Heart right ventricle (tissue), 16 donors: ENCODE measurements at places on chromosomes 7 and 10.

- DNase-seq: no peak
Measured at GRCh38 chr7:20447021-20447650, 116.4 kb downstream of the ITGB8 start.

- no peak for DNase-seq
Measured at GRCh38 chr7:47428052-47428767, 153.7 kb downstream of the TNS3 start.

- peak; percentile 42 for DNase-seq
Measured at GRCh38 chr10:6151087-6151977, 51.4 kb upstream of the PFKFB3 start.

DNA sequence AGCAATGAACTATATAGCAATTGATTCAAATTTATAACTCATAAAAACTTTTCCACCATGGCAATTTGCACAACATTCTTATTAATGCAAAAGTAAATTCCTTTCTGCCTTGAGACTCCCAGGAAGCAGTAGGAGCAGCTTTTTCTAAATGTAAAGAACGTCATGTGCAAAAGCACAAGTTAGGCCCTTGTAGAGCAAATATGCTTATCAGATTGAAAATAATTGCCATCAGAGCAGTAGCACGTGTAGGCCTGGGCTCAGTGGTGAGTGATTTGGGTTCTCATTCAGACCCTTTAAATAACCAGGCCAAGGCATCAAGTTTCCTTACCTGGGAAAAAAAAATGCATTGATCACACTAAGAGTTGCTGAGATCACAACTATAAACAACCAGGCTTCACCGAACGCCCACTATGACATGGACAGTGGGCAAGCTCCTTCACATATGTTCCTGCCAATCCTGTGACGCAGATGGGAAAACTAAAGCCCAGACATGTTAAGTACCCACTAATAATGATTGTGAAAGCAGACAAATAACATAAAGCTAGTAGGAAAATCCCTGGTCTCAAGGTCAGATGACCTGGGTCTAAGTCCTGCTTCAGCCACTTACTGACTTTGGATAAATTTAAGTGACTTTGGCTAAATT lies 22.1 kb upstream of the SAR1A start:
- no peak for DNase-seq

GRCh38 chr7:80439894-80440821 lies 71.7 kb downstream of the GNAT3 start:
- no peak for DNase-seq

DNA sequence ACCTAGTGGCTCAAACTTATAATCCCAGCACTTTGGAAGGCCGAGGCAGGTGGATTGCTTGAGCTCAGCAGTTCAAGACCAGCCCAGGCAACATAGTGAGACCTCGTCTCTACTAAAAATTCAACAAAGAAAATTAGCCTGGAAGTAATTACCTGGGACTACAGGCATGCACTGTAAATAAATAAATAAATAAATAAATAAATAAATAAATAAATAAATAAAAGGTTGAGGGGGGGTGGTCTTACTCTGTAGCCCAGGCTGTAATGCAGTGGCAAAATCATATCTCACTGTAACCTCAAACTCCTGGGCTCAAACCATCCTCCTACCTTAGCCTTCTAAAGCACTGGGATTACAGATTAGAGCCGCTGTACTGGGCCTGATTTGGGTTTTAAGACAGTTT lies 50.5 kb downstream of the RALA start:
- DNase-seq: no peak

DNA sequence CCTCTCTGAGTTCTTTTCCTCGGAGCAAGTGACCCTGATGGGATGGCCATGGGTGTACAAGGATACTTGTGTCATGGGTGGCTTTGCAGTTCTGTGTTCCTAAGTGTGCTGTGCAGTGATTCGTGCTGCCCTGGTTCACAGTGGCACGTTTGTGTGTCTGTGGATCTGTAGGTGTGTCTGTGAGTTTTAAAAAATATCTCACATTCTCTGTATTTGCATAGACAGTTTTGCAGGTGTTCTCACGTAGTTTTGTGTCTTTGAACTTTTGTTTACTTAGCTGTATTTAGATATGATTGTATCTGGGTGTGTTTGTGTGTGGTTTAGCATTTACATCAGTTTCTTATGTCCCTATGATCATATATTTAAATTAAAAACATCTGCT lies 3.7 kb downstream of the ZNF775 start:
- DNase-seq: no peak

DNA sequence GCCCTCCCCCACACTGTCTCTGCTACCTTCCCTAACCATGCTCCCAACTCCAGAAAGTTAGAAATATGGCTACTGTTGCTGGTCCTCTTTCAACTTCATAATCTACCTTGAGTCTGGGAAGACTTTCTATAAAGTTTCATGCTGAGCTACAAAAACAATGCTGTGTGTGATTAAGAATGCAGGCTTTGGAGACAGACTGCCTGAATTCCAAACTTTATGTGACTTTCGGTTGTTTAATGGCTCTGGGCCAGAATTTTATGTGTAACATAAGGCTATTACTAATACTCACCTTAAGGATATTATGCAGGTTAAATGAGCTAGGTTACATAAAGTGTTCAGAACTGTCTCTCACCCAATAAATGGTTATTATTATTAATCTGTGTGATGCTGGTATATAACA lies 19.1 kb downstream of the BET1 start:
- DNase-seq: no peak

DNA sequence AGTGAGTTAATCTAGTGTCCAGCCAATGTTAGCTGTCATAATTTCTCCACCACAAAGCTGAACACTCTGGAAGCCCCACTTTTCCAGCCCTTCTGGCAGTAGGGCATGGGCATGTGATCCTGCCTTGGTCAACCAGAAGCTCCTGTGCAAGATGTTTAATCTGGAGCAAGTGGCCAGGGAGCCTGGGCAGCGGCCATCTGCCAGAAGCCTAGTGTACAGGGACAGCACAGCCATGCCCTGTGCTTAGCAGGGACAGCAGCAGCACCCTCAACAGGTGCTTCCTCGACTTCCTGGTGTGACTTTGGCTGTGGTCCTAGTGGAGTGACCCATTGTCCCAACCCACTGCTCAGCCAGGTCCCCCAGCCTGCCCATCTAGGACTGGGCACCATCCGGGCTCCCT lies 10.3 kb downstream of the RBP3 start:
- DNase-seq: no peak

DNA sequence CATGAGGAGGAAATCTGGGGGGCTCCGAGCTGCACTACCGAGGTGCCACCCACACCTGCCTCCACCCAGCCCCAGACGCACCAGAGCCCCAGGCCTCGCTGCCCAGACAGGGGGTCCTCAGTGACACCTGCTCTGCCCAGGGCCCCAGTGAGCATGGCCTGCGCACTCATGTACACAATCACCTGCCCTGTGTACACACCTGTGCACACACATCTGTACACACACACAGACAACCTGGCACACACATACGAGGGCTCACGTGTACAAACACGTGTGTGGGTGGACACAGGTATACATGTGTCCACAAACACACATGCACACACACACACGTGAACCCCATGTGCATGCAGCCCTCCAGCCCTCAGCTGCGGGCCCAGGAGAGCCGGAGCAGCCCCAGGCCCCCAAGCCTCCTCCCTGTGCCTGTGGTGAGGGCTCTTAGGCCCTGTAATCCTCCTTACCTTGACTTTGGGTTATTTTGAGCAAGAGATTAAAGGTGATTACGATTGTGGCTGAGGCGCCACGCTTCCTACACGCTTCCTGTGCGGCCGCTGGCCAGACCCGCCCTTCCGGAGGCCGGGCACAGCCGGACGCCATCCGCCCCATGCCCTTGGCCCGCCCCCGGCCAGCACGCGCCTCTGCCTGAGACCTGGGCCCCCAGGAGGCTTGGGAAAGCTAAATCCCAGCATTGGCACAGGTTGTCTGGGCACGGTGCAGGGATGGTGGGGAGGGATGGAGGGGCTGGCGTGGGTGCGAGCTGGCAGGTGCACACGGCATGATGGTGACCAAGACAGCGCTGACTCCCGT lies 71.9 kb downstream of the ELFN1 start:
- DNase-seq: peak; percentile 29

- DNase-seq: no peak
Measured at GRCh38 chr10:60732198-60732806, 46.0 kb upstream of the CDK1 start.

- no peak for DNase-seq
Measured at GRCh38 chr7:1227814-1228544, 4.7 kb upstream of the UNCX start.

- DNase-seq: no peak
Measured at GRCh38 chr10:62017491-62017870, 116.0 kb downstream of the ARID5B start.

GRCh38 chr10:7788639-7789286 lies 786 bp downstream of the ATP5F1C start:
- no peak for DNase-seq

GRCh38 chr10:120926611-120927010 lies 75.4 kb downstream of the WDR11 start:
- DNase-seq: no peak

- no peak for DNase-seq
Measured at GRCh38 chr10:124185084-124185483, 91.7 kb upstream of the CHST15 start.

DNA sequence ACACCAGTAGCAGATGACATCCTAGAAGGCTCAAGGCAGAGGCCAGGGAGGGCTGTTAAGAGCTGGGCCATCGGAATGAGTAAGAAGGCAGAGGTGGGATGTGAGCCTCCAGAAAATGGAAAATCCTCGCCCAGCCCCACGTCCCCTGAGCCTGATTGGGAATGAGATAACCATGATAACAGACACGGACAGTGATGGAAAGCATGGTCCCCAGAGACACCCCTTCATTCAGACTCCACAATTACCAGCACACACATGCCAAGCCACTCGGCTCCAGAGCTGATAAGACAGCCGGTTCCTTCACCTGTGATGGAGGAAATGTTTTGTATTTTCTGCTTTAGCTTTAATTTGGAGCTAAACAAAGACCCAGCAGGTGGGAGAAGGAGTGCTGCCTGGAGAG lies 106.0 kb downstream of the GRID1 start:
- DNase-seq: no peak

GRCh38 chr10:101182936-101183335 lies 46.3 kb downstream of the LBX1 start:
- no peak for DNase-seq

- no peak for DNase-seq
Measured at GRCh38 chr7:132933072-132933458, 148.8 kb downstream of the CHCHD3 start.

DNA sequence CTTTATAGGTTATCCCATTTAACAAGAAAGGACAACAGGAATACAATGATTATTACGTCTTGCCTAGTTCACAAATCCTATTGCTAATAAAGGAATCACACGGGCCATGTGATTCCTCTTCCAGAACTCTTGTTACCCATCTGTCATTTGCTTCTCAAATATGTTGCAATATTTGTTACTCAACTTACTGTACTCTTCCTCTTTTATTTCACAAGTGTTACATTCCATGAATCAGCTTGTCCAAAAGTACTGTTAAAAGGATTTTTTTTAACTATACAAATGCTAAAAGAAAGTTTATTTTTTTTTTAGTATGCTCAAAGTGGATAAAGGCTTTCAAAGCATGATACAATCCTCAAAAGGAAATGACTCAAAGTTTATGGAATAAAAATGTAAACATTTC lies 3.9 kb upstream of the CD36 start:
- no peak for DNase-seq

DNA sequence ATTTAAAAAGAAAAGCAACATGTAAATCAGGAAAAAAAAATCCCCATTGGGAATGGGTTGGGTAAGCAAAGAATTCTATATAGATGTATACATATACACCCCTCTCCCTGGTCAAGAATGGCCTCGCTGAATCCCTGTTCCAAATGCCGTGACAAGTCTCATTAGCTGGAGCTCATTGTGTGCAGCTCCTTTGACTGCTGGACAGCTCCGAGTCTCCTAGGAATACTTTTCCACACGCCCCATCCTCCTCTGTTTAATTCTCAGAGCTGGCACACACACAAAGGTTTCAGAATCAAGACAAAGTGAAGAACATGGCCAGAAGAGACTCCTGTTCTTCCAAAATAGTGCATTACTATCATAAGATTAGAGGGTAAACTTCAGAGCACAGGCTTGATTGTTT lies 130.9 kb upstream of the MKLN1 start:
- DNase-seq: no peak

DNA sequence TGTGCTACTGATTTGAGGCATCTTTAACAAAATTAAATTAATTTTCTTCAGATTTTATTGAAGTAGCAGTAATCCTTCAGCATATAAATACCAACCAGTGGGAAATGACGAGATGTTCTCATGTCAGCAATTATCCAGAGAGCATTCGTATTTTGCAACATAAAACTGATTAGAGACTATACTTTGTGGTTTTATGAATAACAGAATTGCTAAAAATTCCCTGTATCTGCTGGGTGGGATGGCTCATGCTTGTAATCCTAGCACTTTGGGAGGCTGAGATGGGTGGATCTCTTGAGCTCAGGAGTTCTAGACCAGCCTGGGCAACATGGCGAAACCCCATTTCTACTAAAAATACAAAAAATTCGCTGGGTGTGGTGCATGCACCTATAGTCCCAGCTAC lies 56.9 kb downstream of the ATAD1 start:
- DNase-seq: no peak

DNA sequence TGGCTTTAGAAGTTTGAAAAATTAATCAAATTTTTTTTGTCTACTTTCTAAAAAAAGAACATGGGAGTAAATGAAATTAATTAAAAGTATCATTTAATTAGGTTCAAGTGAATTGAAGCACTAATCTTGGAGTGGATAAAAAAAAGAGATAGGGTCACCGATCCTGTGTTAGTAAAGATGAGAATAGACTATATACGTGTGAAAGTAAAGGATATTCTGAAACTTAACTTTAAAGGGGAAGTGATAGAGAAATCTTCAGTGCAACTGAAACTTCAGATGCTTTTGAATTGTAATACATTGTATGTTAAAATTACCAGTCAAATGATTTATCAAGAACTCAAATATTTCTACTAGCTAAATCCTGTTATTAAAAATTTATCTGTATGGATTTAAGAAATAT lies 4.8 kb downstream of the NHLRC2 start:
- DNase-seq: no peak

- no peak for DNase-seq
Measured at GRCh38 chr10:120041807-120042559, 149.5 kb downstream of the SEC23IP start.
